Fibroblast of skin of left biceps (primary cell): ENCODE measurements at places on chromosomes 2 and 18.

- DNase-seq: no peak
These were observed 592 bp upstream of the CAD start for GRCh38 chr2:27216416-27217137.

DNA sequence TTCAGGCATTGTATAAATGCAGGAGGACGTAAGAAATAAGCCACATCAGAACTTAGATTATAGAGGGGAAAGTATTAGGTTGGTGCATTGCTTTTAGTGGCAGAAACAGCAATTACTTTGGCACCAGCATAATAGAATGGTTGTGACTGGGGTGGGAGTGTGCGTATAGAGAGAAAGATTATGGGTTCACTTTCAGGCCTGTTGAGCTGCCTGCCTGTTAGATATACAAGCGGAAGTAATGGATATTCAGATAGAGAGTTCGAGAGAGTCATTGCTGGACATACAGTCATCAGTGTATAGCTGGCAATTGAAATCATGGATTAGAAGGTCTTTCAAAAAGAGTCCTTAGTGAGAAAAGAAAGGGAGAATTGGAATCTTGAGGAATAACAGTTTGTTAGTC is 139.2 kb upstream of the MYO3B start:
- no peak for DNase-seq

GRCh38 chr18:78856569-78857313 is 122.9 kb upstream of the SALL3 start:
- no peak for DNase-seq

GRCh38 chr2:23828986-23829385 is 97.9 kb downstream of the ATAD2B start:
- no peak for DNase-seq

GRCh38 chr2:46067501-46068305 is 229.5 kb upstream of the EPAS1 start:
- peak; percentile 95 for DNase-seq

- no peak for DNase-seq
These were observed 26.9 kb upstream of the ASAP2 start for GRCh38 chr2:9179572-9180201.

DNA sequence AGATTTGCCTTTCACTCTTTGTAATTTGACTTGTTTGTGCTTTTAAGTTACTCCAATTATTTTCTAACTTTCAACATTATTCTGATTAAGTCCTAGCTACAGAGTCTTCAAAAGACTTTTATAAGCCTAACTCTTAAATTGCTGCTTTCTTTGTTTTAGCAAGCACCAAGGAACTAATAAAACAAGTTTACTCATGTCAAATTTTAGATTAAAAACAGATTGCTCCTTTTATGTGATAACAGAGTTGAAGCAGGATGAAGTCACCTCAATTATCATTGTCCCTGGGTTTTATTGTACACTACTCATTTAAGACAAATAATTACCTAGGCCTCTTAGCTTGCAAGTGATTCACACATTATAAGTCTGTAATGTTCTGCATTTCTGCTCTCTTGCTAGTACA is 678.4 kb downstream of the ERBB4 start:
- DNase-seq: no peak

GRCh38 chr2:23654756-23655155 is 269.8 kb downstream of the KLHL29 start:
- no peak for DNase-seq

GRCh38 chr2:202690321-202690900 is 55.6 kb downstream of the FAM117B start:
- DNase-seq: no peak

DNA sequence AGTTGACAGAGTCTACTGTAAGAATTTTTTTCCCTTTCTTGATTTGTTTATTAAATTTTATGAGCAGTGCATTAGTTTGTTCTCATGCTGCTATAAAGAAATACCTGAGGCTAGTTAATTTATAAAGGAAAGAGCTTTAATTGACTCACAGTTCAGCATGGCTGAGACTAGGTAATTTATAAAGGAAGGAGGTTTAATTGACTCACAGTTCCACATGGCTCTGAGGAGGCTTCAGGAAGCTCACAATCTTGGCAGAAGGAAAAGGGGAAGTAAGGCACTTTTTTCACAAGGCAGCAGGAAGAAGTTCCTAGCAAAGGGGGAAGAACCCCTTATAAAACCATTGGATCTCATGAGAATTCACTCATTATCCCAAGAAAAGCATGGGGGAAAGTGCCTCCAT is 191.4 kb upstream of the VRK2 start:
- DNase-seq: no peak

- peak; percentile 22 for DNase-seq
These were observed 15.1 kb downstream of the CYRIA start for GRCh38 chr2:16650287-16651249.

DNA sequence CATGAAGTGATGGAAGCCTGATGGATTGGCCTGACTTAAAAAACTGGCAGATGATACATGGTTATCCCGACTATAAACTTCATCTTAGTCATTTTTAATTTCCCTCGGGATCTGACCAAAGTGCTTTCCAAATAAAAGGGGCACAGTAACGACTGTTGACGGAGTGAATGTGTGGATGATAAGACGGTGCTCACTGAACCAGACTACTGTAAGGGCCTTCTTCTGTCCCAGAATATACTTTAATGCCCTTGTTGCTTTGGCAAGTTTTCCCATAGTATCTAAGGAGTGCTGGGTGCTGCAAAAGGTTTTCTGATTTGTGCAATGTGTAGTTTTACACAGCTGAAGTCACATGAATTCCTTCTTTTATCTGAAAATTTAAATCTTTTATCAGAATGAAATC is 373.5 kb downstream of the DSEL start:
- DNase-seq: no peak

DNA sequence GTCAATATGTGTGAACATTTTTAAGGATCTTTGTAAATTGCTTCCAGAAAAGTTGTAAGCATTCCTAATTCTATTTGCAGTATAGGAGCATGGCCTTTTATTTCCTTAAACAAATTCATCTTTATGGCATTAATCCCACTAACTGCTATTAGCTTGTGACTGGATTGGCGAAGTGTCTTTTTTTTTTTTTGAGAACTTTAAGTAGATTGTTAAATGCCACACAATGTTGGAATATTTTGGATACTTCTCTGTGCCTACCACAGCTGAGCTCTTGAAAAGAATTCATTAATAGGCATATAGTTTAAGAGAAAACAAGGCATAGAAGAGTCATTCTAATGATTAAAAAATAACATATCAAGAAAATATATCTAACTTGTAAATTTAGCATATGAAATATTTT is 129.7 kb downstream of the LAMA3 start:
- no peak for DNase-seq

- no peak for DNase-seq
These were observed 251.9 kb upstream of the CHAC2 start for GRCh38 chr2:53515435-53516332.

- DNase-seq: no peak
These were observed 1.1 kb downstream of the FECH start for GRCh38 chr18:57585421-57585820.

DNA sequence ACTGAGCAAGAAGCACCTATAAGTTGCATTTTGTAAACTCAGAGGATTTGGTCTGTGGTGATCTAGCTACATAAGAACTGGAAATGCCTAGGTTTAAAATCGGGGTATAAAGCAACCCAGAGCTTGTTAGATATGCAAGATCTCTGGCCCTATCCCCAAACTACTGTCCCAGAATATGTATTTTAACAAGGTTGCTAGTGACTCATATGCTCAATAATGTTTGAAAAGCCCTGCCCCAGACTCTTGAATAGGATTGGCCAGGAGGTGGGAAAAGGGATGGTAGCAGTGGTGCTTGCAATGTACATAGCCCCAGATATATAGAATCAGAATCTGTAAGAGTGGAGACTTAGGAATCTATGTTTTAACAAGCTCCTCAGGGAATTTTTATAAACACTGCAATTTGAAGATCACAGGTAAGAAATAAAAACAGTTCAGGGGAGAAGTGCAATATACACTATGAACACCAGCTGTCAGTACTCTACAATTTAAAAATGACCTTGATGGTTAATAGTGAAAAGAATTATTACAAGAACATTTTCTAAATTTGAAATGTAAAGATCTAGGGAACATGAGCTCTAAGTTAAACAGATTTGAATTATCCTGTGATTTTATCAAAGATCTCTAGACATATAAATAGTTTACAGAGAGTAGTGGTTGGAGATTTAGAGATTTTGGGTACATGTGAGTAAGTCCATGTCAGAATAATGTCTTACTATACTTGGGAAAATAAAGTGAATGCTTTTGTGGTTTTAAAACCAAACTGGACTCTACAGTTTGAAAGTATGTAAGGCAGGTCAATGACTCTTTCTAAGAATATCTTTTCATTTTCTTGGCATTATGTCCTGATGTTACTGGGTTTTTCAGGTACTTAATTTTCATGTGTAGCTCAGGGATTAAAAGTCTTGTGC is 7.7 kb upstream of the MMADHC start:
- DNase-seq: no peak

DNA sequence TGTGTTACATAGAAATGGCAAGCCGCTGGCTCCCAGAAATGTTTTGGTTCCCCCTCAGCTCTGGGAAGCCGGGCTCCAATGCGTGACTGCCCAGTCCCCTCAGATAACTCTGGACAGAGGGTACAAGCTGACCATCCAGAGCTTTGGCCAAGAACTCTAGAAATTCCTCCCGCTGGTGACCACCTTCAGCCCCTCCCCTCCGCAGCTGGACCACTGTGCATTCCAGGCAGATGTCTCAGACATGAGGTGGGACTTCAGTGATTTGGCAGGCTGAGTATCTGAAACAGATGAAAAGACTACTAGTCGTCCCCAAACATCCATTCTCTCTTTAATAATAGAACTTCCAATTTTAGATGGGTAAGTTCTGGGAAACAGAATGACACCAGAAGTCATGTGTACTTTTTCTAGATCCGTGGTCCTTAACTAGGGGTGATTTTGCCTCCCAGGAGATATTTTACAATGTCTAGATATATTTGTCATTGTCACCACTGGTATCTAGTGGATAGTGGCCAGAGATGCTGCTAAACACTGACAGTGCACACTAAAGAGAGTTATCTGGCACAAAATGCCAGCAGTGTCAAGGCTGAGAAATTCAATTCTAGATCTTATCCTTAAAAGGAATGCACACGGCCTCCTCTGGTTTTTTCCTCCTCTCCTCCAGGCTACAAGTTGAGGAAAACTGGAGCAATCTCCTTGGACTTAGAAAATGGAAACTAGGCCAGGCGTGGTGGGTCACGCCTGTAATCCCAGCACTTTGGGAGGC is 294.3 kb downstream of the SRBD1 start:
- no peak for DNase-seq

- no peak for DNase-seq
These were observed 212.7 kb downstream of the DYM start for GRCh38 chr18:49247781-49248180.

DNA sequence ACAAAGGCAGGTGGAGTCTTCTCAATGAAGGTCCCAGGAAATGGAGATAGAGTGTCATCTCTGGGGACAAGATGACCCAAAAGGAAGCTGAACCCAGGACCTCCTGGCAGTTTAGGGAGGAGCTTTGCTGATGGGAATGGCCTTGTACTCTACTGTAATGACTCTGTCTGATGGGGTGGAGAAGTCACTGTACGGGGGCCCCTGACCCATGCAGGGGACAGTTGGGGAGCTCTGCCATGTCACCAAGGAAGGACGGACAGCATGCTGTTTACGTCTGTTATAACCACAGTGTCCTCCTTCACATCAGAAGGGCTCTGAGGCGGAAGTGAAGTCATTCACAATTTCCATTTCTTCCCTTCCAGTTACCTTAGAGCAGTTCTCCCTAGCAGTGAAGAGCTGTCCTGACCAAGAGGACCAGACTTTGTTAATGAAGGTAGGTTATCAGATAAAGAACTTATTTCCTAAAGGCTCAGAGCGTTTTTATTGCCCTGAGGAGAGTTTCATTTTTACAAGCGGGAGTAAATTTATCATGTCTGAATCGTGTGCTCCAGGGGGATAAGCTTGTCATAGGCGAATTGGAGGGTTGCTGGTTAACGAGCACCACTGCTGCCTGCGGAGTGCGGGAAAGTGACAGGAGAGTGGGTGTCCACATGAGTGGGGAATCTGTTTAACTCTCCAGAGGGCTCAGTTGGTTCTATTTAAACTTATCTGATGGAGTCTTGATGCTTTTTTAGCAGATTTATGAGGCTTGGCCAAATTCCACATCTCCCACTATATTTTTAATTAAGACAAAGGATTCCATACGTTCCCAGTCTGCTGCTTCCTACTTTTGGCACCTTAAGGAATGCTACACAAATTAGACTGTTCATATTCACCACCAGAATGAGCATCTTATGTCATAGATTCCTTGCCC is 71.6 kb upstream of the BCL2L11 start:
- no peak for DNase-seq

DNA sequence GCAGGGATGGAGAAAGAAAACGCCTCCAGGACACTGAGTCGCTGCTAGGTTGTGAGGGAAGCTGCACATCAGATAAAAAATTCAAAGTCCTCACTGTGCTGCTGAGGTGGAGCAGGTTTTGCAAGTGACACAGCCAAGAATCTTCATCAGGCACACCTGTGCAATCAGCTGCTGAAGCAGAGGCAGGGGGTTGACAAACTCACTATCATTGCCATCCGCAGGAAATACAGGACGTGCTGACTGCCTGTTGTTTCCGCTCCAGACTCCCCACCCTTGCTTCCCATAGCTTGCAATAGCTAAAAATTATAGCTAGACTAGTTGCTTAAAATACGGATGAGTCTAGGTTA is 147.8 kb upstream of the FHL2 start:
- no peak for DNase-seq
